GM12891 (cell line): ENCODE measurements at places on chromosomes 12 and 14.

GRCh38 chr12:113063396-113064350, 7.1 kb downstream of the DTX1 start:
- DNase-seq = no peak

- DNase-seq = no peak
Observed at GRCh38 chr14:50920482-50921230, 23.6 kb downstream of the PYGL start.

- DNase-seq = no peak
Observed at GRCh38 chr12:95582230-95583058, 31.2 kb upstream of the USP44 start.

DNA sequence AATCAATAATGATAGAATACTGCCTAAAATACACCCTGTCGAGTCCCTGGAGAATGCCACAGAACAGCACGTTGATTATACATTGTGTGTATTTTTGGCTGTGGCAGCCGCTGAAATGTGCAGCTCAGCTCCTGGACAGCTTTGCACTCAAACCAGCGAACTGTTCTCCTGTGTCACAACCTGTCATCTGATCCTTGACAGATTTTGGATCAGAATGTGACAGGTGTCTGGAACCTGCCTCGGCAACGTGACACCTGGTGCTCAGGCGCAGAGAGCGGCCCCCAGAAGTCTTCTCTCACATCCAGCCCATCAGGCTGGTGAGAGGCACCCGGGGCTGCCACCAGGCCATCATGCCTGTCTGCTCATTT, 19.3 kb downstream of the MVK start:
- DNase-seq = no peak

GRCh38 chr14:53491884-53492277, 338.8 kb upstream of the DDHD1 start:
- no peak for DNase-seq

DNA sequence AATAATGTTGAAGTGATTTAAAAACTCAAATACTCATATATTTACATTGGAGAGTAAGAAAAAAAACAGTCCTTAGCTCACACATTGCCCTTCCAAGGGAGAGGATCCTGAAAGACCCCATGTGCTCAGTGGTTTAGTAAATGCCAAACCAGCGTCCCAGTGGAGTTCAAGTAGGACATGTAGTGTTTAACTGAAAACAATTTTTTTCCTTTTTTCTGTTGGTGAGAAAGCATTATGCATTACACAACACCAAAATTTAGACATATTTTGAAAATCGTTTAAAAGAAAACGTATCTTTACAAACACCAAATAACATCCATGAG, 33.6 kb downstream of the UBR7 start:
- DNase-seq = no peak

DNA sequence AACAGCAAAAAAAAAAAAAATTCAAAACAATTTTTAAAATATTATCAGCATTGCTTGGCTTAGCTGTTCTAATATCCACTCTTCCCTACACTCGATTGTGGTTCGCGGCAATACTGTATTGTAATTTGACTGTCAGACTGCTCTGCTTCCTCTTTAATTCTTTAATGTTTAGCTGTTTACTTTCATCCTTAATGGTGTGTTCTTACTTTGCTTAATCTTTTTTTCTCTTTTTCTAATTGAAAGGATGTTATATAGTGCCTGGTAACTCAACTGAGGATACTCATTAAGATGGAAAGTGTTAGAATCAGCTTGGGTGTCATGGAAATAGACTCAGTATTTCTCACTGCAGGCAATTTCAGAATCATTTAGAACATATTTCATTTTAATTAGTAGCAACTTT, 2.0 kb downstream of the ANO4 start:
- no peak for DNase-seq

DNA sequence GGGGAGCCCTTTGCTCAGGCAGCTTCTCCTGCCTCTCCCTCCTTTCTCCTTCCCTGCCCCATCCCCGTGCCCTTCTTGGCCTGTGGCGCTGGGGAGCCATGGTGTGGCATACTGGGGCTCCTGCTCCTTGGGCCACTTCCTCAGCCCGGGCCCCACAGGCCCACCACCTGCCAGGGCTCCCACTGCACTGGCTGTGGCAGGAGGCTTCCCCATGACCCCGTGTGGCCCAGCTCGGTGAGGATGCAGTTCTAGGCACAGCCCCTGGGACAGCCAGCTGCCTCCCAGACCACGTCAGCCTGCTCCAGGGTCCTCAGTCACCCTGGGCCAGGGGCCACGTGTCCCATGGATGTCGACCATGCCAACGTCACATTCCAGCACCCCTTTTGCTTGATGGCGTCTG, 13.0 kb upstream of the AMN start:
- no peak for DNase-seq

DNA sequence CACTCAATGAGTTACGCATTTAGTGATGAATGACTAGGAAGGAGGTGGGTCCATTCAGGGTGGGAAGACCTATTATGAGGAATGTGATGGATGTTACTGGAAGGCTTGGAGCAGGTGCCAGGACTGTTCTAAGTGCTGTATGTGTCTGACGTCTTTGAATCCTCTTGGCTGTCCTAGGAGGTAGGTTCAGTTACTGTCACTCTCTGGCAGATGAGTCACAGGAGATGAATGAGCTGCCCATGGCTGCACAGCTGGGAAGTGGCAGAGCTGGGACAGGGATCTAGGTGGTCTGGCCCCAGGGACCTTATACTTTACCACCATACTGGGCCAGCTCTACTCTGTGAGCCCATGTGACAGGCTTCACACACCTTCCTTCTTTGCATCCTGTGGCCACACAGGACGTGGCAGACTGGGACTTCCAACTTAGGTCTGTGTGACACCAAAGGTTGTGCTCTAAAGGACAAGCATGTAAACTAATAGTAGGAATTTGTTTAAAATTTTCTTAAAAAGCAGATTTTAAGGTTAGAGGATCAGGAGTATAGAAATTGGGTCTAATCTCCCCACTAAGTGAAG, 24.0 kb downstream of the TCTN1 start:
- DNase-seq = no peak

DNA sequence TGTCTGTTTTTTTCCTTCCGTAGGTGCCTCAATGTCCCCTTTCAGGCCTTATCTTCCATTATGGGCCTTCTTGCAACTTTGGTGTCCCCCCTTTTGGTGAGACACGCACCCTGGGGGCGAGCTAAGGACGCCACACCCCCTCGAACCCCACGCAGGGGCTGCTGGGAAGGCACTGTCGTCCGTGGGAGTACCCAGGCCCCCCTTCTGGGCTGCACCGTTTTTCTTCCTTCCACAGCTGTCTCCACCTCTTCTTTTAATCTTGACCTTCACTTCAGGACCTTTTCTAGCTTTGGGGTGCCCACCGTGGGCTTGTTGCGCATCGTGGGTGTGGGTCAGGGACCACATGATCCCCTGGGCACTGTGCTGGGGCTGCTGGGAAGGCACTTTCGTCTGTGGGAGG, 271.8 kb downstream of the ALG10 start:
- no peak for DNase-seq

DNA sequence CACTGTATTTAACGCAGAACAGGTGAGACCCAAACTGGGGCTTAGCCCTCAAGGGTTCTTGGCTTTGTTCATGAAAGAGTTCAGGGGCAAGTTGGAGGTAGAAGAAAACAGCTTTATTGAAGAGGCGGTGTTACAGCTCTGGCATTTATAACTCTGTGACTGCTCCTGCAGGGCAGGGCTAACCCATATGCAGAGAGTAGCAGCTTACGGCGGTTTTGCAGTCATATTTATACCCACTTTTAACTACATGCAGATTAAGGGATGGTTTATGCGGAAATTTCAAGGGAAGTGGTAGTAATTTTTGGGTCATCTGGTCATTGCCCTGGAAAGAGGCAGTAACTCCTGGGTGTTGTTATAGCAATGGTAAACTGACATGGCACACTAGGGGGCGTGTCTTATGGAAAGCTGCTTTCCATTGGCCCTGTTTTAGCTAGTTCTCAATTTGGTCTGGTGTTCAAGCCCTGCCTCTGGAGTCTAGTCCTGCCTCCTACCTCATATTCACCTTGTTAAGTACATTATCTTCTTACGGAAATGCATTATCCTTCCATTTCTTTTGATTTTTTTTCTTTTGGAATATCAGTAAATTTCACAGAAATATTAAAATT, 1.8 kb upstream of the IAPP start:
- no peak for DNase-seq

GRCh38 chr12:75809746-75810145, 221.8 kb downstream of the PHLDA1 start:
- DNase-seq = no peak

DNA sequence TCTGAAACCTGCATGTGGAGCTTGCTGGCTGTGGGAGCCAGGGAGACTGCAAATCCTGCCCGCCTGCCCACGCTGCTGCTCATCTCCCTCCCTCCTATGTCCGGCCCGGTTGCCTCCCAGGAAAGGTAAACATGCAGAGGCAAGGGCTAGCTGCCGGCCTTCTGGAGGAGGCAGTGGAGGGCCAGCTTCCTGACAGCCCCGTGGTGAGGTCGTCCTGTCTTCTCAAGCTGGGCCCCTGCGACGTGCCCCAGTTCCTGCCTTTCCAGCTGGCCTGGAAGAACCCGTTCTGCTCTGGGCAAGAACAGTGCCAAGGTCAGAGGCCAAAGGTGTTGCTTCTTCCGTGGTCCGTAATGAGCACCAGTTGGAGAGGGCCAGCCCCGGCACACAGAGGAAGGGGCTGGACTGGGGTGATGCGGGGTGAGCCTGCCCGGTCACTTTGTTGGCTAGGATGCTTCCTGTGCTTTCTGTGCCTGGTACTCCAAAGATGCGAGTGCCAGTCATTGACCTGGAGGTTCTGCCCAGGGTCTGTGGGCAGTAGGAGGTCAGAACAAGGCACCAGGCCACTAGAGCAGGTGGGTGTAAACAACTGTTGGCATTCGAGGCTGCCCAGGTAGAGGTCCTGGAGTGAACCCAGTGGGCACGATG, 25.3 kb downstream of the TPCN1 start:
- DNase-seq = no peak

DNA sequence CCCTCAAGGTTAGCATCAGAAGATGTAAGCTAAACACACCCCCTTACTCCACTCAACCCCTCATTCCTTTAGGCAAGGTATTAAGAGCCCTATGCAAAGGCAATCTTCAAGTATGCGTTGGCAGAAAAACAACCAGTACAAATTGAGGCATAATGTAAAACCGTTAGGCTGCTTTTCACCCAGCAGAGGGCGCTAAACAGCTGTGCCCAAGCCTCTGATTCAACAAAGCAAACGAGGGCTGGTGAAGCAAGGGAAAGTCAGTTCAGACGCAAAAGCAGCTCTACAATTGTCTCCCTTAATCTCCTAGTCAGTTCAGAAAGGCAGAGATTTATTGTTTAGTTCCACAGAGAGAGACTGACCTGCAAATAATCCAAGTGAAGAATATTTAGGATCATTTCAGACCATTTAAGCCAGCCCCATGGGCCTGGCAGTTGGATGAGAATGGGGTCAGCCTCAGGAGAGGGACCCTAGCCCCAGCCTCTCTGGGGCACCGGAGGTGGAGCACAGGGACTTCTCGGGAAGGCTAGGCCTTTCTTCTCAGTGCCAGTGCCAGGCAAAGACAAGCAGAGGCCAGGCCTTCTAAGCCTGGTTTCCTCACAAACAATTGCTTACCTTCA, 23.5 kb downstream of the DCAF5 start:
- peak; percentile 25 for DNase-seq

DNA sequence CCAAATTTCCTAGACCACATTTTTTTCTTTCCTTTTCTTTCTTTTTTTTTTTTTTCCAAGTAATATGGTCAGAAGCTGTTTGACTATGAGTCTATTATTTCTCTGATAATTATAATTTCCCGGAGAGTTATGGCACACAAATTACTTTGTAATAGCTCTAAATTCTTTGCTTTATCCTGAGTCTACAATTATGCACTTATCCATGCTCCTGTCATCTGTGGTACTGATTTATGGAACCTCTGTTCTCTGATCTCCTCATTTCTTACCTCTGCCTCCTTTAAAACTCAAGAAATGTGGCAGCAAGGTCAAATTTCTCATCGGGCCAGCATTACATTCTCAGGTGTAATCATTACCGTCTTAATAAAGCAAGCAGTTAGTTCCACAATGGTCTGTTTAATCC, 282.1 kb downstream of the PAWR start:
- no peak for DNase-seq

- no peak for DNase-seq
Observed at GRCh38 chr12:71737197-71737596, 17.5 kb upstream of the RAB21 start.
